ENCODE measurements at places on chromosomes 1 and 21.

- DNase-seq: no peak
These were observed 441 bp downstream of the PPT1 start for GRCh38 chr1:40096646-40096976.

DNA sequence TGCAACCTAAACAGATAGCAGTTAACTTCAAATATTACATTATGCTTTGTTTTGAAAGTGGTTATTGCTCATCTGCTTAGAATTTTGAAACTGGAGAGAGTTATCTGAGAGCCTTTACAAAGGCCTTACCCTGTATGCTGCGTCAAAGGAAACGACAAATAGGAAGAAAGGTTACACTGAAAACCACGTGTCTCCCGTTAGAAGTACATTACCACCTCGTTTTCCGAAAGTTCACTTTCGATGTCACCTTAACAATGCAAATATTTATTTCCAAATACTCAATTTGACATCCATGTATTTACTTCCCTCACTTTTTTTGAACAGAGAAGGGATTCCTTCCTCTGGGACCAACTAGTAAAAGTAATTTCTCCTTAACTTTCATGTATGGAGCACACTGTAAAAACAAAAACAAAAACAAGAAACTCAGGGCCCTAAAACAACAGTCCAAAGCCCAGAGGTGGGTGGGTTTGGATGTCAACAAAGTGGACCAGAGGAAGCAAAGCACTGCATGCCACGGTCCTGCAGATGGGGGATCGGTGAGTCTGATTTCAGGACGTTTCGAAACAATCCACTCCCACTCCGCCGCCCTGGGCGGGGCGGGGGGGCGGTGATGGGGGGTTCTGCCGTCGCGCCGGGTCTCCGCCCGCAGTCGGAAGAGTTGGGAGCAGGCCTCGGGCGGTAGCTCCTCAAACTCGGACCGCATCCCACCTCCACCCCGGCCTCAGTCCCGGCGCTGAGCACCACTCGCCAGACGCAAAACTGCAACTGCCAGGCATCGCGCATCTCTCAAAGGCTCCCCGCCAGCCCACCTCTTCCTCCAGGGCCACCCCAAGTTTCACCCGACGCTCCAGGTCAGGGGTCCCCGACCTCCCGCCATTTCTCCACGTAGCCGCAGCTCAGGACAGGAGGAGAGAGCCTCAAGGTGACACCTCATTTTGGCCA is 841 bp downstream of the ADSS2 start:
- DNase-seq: peak; percentile 71

GRCh38 chr1:43276673-43277072 is 6.9 kb downstream of the TMEM125 start:
- DNase-seq: no peak

GRCh38 chr1:31428436-31429221 is 15.6 kb downstream of the SERINC2 start:
- DNase-seq: no peak

- DNase-seq: no peak
These were observed 32.5 kb downstream of the TFF3 start for GRCh38 chr21:42282715-42283114.

- no peak for DNase-seq
These were observed 10.1 kb upstream of the USP24 start for GRCh38 chr1:55225228-55225627.

DNA sequence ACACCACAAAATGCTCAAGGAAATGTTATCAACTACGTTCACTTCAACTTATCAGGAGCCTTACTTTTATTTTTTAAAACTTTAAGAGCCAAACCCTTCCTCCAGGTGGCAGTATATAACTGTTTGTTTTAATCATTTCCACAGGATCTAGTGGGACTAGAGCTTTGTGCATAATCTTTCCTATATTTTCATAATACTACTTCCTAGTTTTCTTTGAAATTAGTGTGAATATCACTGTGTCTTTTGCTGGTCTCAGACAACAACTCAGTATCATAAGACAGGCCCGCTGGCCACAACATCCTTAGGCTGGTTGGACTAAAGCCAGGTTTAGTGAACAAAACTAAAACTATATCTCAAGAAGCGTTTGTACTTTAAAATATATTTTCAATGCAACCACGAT is 145.5 kb downstream of the TIAM1 start:
- peak; percentile 60 for DNase-seq

DNA sequence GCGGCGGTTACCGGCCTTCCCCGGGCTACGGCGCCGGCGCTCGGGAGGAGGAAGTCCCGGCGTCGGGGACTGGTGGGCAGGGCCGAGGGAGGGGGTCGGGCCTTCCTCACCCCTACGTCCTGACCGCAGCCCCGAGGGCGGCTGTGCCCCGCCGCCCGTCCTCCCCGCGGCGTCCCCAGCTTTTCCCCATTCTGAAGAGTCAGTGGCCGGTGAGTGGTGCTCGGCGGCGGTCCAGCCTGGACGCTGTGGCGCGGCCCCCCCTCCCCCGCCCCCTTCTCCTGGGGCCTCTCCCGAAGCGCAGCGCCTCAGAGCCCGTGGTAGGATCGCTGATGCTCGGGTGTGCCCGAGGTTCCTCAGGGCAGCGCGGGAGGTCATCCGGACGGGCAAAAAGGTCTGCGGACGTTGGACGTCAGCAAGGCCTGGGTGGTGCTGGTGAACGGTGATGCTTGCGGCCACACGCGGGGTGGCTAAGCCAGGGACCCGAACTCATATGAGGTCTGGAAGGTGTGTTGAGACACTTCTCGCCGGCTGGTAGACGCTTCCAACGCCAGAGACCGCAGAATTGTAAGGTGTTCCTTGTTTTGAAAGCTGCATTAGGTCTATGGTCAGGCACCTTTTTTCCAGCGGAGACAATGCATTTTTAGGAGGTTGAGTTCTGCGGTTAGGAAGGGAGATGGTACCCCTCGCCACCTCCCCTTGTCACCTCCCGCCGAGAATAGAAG is 725 bp downstream of the SLC25A33 start:
- DNase-seq: peak; percentile 78

DNA sequence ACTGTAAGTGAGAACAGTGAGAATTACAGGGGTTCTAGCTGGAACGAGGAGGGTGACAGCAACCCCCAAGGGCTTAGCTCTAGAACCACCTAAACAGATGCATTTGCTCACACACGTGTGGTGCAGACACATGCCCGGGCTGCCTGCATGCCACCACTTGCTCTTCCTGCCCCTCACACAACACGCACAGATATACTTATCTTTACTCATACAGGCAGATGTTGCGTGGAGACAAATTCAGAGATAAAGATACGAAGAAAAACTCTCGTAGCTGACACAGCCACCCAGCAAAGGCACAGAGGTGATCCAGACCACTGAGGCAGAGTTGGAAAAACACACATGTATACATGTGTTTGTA is 13.5 kb downstream of the VANGL1 start:
- no peak for DNase-seq

DNA sequence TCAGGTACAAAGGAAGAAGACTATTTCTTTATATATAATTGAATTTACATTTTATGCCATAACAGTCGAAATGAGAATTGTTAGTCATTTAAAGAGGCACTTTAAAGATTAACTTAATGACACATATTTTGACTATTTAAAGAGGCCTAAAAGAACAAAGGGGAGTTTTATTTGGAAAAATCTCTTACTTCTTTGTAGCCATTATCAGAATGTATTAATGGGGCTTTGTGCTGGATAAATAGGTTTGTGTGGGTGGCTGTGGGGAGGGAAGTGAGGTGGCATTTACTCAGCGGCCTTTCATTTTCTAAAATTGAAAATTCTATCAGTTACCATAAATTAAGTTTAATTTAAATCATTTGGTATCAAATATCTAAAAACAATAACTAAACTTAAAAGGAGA is 462.2 kb upstream of the CXADR start:
- DNase-seq: no peak

- DNase-seq: no peak
These were observed 24.4 kb downstream of the CAP1 start for GRCh38 chr1:40064797-40065499.

GRCh38 chr1:60936591-60937342 is 145.6 kb upstream of the NFIA start:
- no peak for DNase-seq

DNA sequence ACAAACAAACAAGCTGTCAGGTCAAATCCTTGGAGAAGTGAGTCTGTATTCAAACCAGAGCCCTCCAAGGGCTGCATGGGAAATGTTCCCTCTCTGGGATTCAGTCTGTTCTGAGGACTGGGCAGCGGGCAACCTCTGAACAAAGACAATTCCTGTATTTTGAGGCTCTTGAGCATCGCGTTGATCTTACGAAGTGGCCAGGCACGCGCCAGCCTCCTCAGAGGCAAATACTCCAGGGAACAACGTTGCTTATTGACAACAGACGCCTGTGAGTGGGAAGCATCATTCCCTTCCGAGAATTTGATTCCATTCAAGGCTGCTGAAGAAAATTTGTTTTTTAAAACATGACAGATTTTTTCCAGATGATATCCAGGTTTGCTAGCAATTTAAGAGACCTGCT is 20.0 kb upstream of the TACSTD2 start:
- no peak for DNase-seq

GRCh38 chr1:43602990-43603389 is 47.0 kb upstream of the KDM4A start:
- no peak for DNase-seq

GRCh38 chr1:28437924-28438699 is 67.7 kb upstream of the RCC1 start:
- peak; percentile 96 for DNase-seq

DNA sequence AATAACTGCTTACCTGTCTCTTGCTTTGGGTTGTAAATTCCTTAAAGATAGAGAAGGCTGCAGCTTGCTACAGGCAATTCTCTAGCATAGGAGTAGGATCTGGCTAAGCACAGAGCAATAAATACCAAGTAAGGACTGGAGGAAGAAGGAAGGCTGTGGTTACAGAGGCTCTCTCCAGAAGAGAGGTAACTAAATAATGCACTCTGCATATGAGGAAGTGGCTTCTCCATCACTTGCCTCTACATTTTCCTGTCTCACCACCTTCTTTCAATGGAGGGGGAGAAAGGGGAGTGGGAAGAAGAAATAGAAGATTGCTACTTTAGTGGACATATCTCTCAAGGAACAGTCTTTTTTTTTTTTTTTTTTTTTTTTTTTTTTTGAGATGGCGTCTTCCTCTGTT is 60.9 kb upstream of the LAX1 start:
- no peak for DNase-seq

DNA sequence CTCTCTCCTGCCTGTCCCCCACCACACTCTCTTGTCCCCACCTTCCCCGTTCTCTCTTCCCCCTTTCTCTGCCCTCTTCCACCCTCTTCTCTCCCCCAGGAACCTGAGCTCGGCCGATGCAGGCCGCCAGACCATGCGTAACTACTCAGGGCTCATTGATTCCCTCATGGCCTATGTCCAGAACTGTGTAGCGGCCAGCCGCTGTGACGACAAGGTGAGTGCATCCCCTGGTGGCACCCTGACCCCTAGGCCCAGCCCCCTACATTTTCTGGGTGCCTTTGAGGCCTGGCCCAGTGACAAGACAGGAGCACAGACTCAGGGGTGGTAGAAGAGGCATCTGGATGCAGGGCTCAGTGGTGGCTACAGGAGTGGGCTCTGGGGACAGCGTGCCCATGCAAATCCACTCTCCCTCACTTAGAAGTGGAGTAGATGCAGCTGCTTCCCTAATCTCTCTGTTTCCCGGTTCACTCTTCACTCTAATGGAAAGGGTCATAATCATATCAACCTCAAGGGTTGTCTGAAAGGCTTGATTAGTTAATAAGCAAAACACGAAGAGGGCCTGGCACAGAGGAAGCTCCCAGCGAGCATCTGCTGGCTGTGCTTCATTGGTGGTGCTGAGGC is 37.0 kb downstream of the PKP1 start:
- DNase-seq: no peak

DNA sequence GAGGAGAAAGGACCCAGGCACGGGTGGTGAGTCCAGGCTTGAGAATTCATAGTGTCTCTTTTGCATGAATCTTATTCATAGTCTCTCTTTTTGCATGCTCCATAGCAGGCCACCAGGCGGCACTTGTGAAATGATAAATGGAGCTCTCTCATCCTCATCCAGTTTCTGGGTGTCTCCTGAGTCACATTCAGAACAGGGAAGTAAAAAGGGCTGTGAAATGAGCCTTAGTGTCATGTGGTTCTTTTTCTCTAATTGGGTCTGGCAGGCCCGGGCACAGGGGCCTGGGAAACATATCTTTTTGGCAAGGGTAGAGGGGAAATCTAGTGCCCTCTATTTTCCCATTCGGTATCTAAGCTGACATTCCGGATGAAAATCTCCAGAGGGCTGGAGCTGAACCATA is 19.1 kb upstream of the NCF2 start:
- DNase-seq: peak; percentile 78

- DNase-seq: no peak
These were observed 537 bp downstream of the RHBDL2 start for GRCh38 chr1:38941093-38941492.

- peak; percentile 21 for DNase-seq
These were observed 16.1 kb downstream of the EBNA1BP2 start for GRCh38 chr1:43156026-43156425.

DNA sequence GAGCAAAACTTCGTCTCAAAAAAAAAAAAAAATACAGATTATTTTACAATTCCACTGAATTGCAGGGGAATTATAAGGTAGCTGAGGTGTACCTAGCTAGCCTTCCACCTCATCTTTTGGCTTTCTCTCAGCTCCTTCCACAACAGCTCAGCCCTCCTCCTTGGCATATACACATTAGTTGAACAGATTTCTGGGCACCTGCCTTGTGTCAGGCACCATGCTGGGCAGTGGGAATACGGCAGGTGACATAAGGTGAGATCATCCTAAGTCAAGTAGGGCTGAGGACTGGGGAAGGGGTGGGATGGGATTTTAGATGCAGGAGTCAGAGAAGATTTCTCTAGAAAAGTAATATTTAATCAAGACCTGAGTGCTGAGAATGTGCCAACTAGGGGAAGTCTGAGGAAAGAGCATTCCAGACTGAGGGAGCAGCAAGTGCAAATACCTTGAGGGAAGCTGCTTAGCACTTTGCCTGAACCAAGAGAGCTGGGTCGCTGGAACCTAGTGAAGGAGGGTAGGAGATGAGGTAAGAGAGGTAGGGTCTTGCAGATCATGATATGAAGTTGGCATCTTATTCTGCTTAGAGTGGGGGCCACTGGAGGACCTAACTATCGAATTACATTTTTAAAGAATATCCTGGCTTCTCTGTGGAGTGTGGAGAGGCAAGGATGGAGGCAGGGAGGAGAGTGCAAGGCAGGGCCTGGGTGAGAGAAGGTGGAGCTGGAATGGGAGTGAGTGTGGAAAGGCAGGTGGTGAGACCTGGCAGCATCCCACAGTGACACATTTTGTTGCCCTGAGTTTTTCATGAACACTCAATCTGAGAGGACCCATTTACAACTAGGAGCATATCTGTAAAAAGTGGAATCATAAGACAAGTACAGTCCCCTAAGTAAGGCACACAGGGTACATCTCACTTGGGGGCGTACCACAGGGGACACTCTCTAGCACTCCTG is 28.2 kb downstream of the LAMC2 start:
- DNase-seq: no peak

DNA sequence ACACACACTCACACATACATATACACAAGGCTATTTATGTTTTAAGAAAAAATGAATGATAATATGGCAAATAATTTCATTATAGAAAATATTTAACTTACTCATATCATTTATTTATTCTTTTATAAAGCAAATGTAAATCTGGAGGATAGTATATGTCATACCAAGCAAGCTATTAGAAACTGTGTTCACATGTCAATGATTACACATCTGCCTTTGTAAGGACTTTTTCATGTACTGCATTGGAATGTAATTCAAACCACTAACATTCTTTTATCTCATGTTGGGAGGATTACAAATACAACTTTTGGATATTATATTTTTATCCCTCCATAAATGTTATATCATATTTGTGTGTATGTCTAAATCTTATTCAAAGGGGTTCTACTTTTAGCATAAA is 1887.4 kb downstream of the NCAM2 start:
- no peak for DNase-seq

GRCh38 chr1:160996178-160996577 is 24.8 kb downstream of the F11R start:
- peak; percentile 81 for DNase-seq

Measured in RKO (cell line).